Aorta (tissue), 5 donors: ENCODE measurements at places on chromosomes 4 and X.

GRCh38 chr4:91233164-91233563, 1070.6 kb upstream of the GRID2 start:
- DNase-seq: no peak

DNA sequence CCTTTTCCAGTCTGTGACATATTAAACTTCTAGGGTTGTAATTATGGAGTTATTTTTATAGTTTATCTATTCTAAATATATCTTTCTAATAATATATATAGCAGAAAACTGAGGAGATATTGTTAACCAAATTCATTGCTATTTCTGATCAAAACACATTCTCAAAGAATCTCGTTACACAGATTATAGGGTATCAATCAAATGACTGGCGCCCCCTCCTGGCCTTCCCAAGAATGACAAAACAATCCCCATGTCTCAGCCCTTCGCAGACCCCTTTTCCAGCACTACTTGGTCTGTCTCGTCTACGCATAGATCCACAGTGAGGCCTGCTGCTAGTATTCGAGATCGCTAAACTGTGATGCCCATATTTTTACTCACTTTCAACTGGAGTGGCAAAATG, 209.3 kb downstream of the GPC3 start:
- no peak for DNase-seq

DNA sequence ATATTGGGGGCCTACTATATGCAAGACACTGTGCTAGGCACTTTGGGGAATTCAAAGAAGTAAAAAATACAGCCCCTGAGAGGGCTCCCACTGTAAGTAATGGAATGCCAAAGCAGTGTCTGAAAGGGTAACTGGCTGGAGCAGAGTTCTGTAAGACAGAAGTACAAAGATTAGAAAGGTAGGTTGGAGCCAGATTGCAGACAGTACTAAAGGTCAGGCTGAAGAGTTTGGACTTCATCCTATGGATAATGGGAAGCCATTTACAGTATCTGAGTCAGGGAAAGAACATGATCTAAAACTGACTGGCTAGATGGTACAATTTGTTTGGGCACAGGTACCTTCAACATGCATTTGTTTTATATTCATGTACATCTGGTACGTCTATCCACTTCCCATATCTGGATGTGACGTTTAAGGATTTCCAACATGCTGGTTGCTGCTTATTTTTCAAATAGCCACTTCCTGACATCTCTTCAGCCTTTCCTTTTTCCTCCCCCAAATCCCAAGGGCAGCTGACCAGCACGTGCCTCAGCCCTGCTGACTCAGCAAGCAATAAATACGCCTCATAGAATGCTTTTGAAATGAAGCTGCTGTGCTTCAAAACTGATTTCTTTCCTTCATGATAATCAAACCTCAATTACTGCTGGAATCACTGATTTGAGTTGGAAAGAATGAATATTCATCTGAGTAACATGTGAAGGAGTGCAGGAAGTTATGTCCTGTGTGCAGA, 9.5 kb downstream of the ENOX2 start:
- DNase-seq: no peak

DNA sequence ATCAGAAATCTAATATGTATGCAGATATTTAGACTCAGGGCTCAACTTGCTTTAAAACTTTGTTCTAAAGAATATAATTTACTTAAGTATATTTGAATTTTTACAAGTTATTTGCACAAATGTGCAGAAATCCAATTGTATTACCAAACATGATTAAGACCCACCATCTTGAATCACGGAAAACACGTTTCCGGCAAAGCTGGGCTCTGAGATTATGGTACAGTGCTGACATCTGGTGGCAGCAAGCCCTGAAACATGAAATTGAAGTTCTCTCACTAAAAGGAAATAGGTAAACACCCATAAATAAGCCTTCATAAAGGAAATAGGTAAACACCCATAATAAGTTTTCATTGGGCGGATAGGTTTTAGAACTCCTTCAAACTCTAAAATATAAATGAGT, 98.3 kb upstream of the MAOA start:
- peak; percentile 60 for DNase-seq

- peak; percentile 92 for DNase-seq
Observed at GRCh38 chr4:168585168-168586091, 88.6 kb downstream of the PALLD start.

DNA sequence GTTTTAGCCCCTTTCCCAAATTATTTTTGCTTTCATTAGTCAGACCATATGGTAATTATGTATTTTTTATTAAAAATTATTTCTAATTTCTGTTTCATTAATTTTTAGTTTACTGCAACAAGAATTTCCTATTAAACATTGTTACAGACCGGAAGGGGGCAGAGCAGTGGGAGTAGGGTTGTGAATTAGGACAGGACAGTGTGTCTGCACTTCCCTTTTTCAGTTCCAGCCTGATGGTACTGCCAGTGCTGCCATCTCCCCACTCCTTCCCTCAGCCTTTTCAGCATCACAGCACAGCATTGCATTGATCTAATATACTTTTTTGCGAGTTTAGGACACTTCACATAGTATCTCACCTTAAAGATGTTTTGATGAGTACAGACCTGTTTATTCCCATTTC, 76.5 kb downstream of the STIM2 start:
- no peak for DNase-seq

GRCh38 chrX:53798281-53798680, 111.8 kb upstream of the HUWE1 start:
- DNase-seq: no peak

GRCh38 chrX:63934160-63934559, 149.1 kb upstream of the ARHGEF9 start:
- DNase-seq: no peak

- no peak for DNase-seq
Observed at GRCh38 chr4:63393544-63393943, 1015.7 kb downstream of the TECRL start.

DNA sequence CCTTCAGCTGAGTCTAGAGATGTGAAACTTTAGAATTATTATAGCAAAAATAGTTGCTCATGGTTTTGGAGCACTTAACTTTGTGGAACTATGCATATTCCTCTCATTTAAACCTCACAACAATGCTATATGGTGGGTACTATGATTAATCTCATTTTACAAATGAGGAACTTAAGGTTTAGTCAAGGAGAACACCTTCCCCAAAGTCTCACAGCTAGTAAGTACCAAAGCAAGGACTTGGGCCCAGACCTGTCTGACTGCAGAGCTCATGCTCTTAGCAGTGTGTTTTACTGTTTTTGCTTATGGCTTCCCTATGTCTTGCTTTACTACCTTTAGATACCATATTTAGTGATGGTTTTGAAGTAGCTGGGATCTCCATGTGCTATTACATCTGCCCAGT, 5.1 kb downstream of the UBE2A start:
- DNase-seq: no peak

DNA sequence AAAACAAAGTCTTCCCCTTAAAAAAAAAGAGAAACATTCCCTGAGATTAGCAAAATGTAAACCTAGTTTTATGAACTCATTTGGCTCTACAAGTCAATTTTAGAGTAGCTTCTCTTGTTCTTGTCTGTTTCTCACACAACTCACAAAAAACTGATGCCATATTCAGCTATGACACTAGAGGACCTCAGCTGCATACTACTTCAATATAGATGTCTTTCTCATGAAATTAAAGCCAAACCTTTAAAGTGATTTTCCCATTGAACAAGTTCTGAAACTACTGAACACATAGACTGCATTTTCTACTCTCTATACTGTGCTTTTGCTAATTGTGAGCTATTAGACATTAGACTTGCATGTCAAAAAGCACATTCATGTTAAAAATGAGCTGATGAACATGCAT, 49.8 kb downstream of the TBCK start:
- no peak for DNase-seq

GRCh38 chrX:40778861-40779575, 43.7 kb upstream of the MED14 start:
- no peak for DNase-seq

DNA sequence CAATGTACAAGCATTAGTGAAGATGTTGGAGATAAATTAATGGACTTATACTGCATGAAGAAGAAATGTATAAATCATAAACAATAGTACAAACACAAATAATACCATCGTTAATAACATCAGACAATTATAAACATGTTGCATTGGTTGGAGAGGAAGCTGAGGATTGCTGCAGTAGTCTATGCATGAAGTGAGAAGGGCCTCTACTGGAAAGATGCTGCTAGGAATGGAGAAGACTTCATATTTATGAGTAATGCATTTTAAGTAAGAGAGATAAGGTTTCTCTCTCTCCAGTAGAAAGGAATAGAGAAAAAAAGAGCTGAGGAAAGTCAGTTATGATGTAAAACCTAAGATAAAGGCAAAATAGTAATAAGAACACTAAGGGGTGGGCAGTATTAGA, 247.8 kb downstream of the GRID2 start:
- no peak for DNase-seq

DNA sequence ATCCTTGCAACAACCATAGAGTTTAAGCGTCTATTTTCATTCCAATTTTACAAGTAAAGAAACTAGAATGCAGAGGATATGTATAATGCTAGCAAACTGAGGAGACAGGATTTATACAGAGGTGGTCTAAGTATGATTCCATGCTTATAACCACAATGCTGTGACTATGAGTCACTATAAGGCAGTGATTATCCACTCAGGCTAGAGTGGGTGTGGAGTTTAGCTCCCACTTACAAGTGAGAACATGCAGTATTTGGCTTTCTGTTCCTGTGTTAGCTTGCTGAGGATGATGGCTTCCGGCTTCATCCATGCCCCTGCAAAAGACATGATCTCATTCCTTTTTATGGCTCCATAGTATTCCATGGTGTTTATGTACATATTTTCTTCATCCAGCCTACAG, 41.6 kb upstream of the EDA2R start:
- no peak for DNase-seq
